ENCODE measurements at places on chromosomes 11 and 22. TPM values are rescaled to one million over a fixed set of nuclear protein-coding genes. Genes with fewer than 3 reads are reported as not detected.

GRCh38 chr11:60866911-60867870, at the start of gene ZP1:
TSS of gene ZP1 (plus strand) at chr11:60867542. CDS start at chr11:60867562, 20 bp downstream.
- H3K27me3 ChIP-seq: no peaks in the 10 kb centered on the region
- no peaks in the 10 kb centered on the region for H3K4me1 ChIP-seq
- H3K27ac ChIP-seq: no peak within 1 kb of the TSS
- H3K4me3 ChIP-seq: no peak within 1 kb of the TSS
- no peaks in the 10 kb centered on the region for H3K36me3 ChIP-seq

DNA sequence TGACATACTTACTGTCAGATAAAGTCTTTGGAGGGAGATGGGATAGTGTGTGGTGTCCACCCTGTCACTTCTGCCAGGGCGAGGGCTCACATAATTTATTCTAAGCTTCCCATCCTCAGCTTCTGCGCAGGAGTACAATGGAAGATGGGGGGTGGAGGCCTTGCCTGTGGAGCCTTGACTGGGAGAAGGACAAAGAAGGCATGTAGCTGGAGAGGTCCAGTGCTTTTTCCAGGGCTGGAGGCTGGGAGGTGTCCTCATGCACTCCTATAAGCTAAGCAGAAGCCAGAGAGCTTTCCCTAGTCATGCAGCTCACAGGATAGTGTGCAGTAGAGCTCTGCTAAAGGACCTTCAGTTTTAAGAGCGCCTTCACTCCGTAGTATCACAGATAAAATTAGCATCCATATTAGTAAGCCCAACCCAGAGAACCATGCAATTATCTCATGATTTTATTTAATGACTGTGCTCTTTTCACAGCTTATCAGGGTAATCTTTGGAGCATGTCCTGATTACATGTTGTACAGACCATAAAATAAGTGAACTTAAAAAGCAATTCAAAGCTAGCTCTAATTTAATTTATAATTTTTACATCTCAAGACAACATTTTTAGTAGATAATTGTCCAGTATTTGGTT, 148.3 kb downstream of the TEAD1 start:
- H3K36me3 ChIP-seq: no peaks in the 10 kb centered on the region
- H3K27me3 ChIP-seq: peaks cover 1% of the 10 kb centered on the region
- no peak overlapping the region for H3K27ac ChIP-seq
- no peaks in the 10 kb centered on the region for H3K4me1 ChIP-seq
- DNase-seq: no peak

DNA sequence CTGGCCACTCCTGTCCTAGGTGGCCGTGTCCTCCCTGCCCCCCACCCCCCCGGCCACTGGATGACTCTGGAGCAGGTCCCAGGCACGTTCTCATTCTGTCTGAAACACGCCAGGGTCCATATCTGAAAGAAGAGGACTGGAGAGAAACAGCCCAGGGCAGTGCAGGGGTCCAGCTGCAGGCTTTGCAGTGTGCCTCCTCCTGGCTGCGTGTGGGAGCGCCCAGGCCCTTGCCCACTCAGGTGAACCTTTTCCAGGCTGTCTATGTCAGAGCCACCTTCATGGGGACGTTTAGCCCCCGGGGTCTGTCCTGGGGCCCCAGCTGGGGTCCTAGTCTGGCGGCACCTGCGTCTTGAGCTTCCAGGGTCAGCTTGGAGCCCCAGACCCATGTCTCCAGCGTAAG, 15.6 kb downstream of the GRAMD4 start:
- H3K4me3 ChIP-seq: no peak overlapping the region
- no peaks in the 10 kb centered on the region for H3K4me1 ChIP-seq
- DNase-seq: no peak
- no peak overlapping the region for H3K27ac ChIP-seq
- peaks cover 22% of the 10 kb centered on the region for H3K36me3 ChIP-seq

GRCh38 chr11:47257517-47258316, at the start of gene NR1H3:
TSS of gene NR1H3 (plus strand) at chr11:47257996. CDS start at chr11:47259217, 1,221 bp downstream.
- no peaks in the 10 kb centered on the region for H3K27me3 ChIP-seq
- H3K4me1 ChIP-seq: no peaks in the 10 kb centered on the region
- H3K36me3 ChIP-seq: peaks cover 3% of the 10 kb centered on the region
- H3K27ac ChIP-seq: no peak within 1 kb of the TSS
- H3K4me3 ChIP-seq: no peak within 1 kb of the TSS

DNA sequence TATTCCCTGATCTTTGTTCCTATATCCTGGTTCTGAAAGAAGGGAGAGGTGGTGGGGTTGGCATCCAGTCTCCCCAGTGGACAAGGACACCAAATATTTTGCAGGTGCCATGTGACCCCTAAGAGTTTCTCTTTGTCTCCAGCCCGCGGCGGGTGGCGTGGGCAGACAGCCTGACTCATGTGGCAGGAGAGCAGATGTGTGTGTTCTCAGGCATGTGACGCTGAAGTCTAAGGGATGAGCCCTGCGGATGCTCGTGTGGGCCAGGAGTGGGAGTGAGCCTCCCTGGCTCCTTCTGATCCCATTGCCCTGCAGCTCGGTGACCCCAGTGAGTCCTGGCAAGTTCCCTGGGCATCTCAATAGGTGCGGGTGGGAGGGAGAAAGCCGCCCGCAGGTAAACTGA, 94.8 kb upstream of the TBCEL start:
- no peak overlapping the region for H3K4me3 ChIP-seq
- H3K27ac ChIP-seq: no peak overlapping the region
- H3K4me1 ChIP-seq: peaks cover 9% of the 10 kb centered on the region

Gene C22orf31
- total RNA-seq: not detected

Gene GPR83
- total RNA-seq: 0.37 TPM

Data from B cell (primary cell).